ENCODE measurements at places on chromosomes 2 and 18.

DNA sequence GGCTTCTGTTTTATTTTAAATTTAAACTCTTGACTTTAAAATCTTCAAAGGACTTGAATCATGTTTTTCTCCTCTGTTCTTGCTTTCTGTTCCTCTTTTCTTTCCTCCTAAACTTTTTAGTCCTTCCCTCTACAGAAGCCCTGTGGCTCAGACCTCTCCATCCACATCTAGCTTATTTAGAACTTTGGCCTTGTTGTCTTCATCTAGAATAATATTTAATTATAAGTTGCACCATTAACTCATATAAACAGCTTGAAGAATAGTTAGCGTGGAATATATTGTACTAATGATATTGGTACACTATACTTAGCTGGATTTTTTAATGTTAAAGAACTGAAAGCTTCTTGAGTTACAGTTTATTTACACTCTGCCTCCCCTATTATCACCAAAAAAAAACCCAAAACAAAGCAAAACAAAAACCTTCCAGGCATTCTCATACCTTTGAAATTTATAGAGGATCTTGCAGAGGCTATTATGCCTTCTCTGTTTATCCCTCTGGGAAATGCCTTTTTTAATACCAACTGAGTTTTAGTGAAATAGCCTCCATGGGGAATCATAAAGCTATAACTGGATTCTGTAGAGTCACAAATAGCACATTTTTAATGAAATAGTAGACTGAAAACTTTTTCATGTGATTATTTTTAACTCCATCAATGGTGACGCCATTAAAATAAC lies 9.2 kb upstream of the CCDC141 start:
- no peak for DNase-seq

GRCh38 chr2:51212374-51212773 lies 180.4 kb upstream of the NRXN1 start:
- no peak for DNase-seq

DNA sequence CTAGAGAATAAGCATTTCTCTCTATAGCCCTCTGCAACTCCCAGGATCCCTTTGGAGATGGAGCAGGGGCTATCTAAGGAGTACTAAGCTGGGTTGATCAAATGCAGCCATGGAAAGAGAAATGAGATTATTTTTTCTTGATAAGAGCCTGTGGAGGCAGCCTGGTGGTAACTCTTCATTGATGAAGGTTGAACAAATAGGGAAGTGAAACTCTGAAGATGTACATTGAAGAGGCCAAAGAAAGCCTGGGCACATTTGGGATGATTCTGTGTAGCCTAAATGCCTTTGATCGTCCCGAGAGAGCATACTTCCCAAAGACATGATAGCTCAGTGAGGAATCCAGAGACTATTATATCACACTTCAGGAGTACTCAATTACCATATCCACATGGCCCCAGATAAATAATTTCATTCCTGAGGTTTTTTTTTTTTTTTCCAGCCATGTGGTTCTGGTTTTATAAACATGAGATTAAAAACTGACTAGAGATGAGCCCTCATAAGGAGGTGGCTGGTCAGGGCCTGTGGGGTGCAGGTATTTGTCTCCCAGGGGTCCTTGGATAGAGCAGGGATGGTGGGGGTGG lies 192.5 kb downstream of the TPGS2 start:
- no peak for DNase-seq

- no peak for DNase-seq
Observed at GRCh38 chr2:235026649-235027557, 75.1 kb downstream of the SH3BP4 start.
